Gastrocnemius medialis (tissue), 4 donors: ENCODE measurements at places on chromosomes 6 and 20. TPM values are rescaled to one million over a fixed set of nuclear protein-coding genes. Genes with fewer than 3 reads are reported as not detected.

Gene TRIM10
- not detected for total RNA-seq

Gene RSPH9
- total RNA-seq: not detected

Gene FAM217A
- not detected for total RNA-seq

Gene EGFL8
- total RNA-seq: 0.80 TPM

Gene HDGFL1
- total RNA-seq: not detected

Gene TTLL9
- not detected for total RNA-seq

GRCh38 chr6:44229376-44230033 is 6.1 kb downstream of the SLC29A1 start:
- no peak overlapping the region for H3K4me3 ChIP-seq
- H3K27ac ChIP-seq: peak overlapping the region; percentile 99
- DNase-seq: peak; percentile 88
- H3K4me1 ChIP-seq: peaks cover 79% of the 10 kb centered on the region
- no peaks in the 10 kb centered on the region for H3K36me3 ChIP-seq

DNA sequence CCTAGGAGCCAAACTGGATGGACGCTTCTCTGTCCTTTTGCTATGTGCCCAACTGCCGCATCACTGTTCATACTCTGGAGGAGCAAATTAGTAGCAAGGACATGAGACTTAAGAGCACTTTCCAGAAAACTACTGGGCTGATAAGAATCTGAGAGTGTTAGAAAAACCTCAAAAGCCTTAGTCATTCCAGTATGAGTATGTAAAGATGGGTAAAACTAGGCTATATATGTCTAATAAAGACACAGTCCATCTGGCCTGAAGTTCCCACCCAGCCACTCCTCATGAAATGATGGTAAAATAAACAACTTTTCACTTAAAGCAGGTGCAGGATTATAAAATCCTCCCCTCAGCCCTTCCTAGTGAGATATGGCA is 30.6 kb downstream of the SHLD1 start:
- H3K4me3 ChIP-seq: no peak overlapping the region
- H3K27ac ChIP-seq: peak overlapping the region; percentile 94
- DNase-seq: no peak
- H3K36me3 ChIP-seq: peaks cover 17% of the 10 kb centered on the region
- H3K27me3 ChIP-seq: no peaks in the 10 kb centered on the region
- H3K4me1 ChIP-seq: peaks cover 25% of the 10 kb centered on the region

- H3K27me3 ChIP-seq: no peaks in the 10 kb centered on the region
- no peaks in the 10 kb centered on the region for H3K36me3 ChIP-seq
- H3K4me3 ChIP-seq: no peak overlapping the region
- no peaks in the 10 kb centered on the region for H3K4me1 ChIP-seq
- no peak for DNase-seq
These were observed 54.8 kb downstream of the EDN3 start for GRCh38 chr20:59355242-59355641.

GRCh38 chr6:83696674-83697073 is 12.2 kb downstream of the SNAP91 start:
- no peaks in the 10 kb centered on the region for H3K4me1 ChIP-seq
- no peaks in the 10 kb centered on the region for H3K36me3 ChIP-seq
- H3K27ac ChIP-seq: no peak overlapping the region
- no peaks in the 10 kb centered on the region for H3K27me3 ChIP-seq
- no peak for DNase-seq

DNA sequence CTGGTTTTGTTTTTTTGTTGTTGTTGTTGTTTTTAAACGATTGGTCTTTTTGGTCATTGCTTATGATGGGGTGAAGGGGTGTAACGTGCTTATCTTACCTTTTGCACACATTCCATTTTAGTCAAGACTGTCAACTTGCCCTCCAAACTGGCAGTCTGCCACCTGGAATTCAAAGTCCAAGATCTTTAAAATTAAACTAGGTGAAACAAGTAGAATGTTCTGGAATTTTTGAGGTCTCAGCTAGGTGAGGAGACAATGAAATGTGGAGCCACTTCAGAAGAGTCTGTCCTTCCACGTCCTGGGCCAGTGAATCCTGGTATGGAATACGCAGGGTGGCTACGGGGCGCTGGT is 344.6 kb downstream of the ZFAND3 start:
- no peak for DNase-seq
- no peaks in the 10 kb centered on the region for H3K36me3 ChIP-seq
- H3K27me3 ChIP-seq: no peaks in the 10 kb centered on the region
- H3K4me1 ChIP-seq: no peaks in the 10 kb centered on the region
- no peak overlapping the region for H3K4me3 ChIP-seq

DNA sequence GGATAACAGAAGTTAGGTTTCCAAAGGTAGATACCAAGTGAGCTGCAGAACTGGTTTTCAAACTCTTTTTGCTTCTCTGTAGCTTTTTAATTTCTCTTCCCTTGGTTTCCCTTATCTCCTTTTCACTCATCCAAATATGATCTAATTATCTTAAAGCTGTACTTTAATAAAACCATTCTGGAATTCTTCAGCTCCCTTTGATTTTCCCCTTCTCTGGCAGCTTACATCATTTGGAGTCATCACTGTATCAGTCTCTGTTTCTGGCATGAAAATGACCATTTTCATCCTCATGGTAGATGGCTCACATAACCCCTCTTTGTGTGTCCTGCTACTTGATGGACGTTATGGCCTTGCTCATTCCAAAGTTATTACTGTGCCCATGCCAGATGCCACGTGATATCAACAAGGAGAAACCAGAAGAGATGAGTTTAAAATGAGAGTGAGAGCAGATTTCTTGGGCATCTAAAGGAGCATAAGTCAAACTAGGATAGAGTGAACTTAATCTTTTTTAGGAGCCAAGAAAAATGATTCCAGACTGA is 620.2 kb downstream of the QKI start:
- DNase-seq: no peak
- H3K4me3 ChIP-seq: no peak overlapping the region
- no peaks in the 10 kb centered on the region for H3K27me3 ChIP-seq
- H3K4me1 ChIP-seq: no peaks in the 10 kb centered on the region

DNA sequence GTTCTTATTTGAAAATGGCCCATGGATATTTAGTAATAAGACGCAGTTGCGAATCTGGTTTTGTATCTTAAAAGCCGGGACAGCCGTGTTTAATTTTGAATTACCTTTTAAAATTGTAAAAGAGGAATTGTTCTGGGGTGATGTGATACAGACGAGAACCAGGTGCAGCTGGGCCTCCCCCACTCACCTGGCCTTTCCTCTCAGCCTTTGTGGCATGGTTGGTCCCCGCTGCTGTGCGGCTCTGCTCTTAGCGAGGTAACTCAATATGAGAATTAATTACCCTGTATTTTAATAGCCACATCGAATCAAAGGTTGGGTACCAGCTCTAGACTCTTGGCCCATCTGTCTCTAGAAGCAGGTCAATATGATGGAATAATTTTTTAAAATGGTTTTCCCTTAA is 56.5 kb upstream of the DACT2 start:
- no peaks in the 10 kb centered on the region for H3K4me1 ChIP-seq
- no peak for DNase-seq
- H3K36me3 ChIP-seq: no peaks in the 10 kb centered on the region
- no peak overlapping the region for H3K4me3 ChIP-seq

- H3K4me3 ChIP-seq: no peak overlapping the region
- DNase-seq: peak; percentile 57
- H3K27ac ChIP-seq: no peak overlapping the region
- no peaks in the 10 kb centered on the region for H3K36me3 ChIP-seq
- no peaks in the 10 kb centered on the region for H3K4me1 ChIP-seq
- H3K27me3 ChIP-seq: no peaks in the 10 kb centered on the region
These were observed 102.1 kb upstream of the MYL9 start for GRCh38 chr20:36439040-36439730.

DNA sequence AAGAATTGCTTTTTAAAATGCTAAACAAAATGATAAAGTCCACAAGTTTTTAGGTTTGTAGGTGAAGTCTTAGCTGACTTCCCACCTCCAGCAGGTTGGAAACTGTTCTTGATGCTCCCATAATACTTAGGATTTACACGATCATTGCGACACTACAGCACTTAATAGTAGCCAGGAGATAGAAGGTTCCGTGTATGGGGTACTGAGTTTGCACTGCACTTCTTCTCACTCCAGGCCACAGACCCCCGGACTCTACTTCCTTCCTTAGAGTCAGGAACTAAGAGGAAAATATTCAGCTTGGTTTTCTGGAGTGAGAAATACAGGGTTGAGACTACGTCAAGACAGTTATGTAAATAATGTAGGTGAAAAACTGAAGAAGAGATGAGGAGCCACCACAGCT is 56.1 kb upstream of the SGK1 start:
- H3K36me3 ChIP-seq: no peaks in the 10 kb centered on the region
- no peak for DNase-seq
- H3K4me1 ChIP-seq: no peaks in the 10 kb centered on the region
- no peak overlapping the region for H3K4me3 ChIP-seq
- no peaks in the 10 kb centered on the region for H3K27me3 ChIP-seq

DNA sequence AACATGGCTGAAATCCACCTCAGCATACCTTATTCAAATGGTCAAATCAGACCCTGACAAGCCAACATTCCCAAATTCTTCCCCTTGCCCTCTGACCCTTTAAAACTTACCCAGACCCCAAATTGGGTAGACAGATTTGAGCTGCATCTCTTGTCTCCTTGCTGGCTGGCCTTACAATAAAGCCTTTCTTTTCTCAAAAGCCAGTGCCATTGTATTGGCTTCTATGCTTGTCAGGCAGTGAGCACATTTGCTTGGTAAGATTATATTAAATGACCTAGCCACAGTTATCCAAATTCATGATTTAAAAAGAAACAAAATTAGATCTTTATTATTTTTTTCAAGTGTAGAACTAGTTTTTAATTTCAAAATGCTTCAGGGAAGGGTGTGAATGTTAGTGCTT is 67.8 kb upstream of the FAM83B start:
- H3K36me3 ChIP-seq: no peaks in the 10 kb centered on the region
- H3K4me3 ChIP-seq: no peak overlapping the region
- no peak for DNase-seq
- H3K4me1 ChIP-seq: peaks cover 3% of the 10 kb centered on the region
